ENCODE measurements at places on chromosomes 1 and 21. TPM values are rescaled to one million over a fixed set of nuclear protein-coding genes. Genes with fewer than 3 reads are reported as not detected.

- H3K4me3 ChIP-seq = no peak overlapping the region
- peaks cover 39% of the 10 kb centered on the region for H3K36me3 ChIP-seq
- no peaks in the 10 kb centered on the region for H3K27me3 ChIP-seq
Measured at GRCh38 chr1:30981172-30981571, 72.6 kb upstream of the SDC3 start.

DNA sequence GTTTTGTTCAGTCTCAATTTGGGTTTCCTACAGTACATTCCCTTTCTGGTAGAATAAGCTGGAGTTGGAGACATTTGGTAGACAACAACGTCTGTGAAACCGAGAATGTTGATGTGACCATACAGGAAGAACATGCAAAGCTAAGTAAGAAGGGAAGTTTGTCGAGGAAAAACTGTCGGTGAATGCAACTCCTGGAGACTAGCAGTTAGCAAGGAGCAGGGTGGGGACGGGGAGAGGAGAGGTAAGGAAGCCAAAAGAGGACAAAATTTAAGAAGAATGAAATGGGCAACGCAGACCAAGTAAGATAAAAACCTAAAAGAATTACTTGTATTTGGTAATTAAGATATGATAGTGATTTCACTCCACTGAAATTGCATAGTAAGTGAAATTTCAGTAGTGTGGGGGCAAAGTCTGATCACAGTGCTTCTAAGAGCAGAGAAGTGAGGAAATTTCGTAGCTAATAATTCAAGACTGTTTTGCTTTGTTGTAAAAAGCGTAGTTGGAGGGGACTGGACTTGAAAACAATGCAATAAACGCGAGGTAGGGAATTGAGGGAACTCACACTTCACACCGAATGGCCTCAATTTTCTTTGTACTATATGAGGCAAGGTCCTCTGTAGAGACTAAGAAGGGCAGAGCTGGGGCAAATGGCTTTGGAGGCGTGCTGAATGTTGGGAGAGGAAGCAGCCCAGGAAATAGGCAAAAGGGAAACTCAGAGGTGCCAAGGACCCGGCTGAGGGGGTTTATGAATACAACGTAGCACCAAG, 787 bp upstream of the GIPC2 start:
- no peak overlapping the region for H3K27ac ChIP-seq
- no peak for DNase-seq
- H3K36me3 ChIP-seq = no peaks in the 10 kb centered on the region
- no peak overlapping the region for H3K4me3 ChIP-seq
- H3K4me1 ChIP-seq = peaks cover 10% of the 10 kb centered on the region
- peaks cover 17% of the 10 kb centered on the region for H3K27me3 ChIP-seq

DNA sequence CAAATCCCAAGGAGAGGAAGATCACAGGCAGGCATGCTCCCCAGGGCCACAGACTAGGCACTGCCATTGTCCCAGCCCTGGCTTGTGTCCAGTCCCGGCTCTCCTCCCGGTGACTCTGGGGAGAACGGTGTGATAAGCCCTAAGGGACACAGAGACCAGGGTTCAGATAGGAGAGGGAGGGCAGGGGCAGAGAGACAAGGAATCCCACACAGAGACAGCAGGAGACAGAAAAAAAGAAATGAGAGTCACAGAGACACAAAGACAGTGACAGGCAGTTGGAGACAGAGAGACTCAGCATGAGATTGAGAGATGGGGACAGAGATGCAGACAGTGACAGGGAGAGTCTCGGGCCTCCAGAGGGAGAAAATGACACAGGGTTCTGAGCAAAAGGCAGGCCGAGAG, 361 bp downstream of the INSRR start:
- H3K27ac ChIP-seq = no peak overlapping the region
- peaks cover 25% of the 10 kb centered on the region for H3K4me1 ChIP-seq
- no peaks in the 10 kb centered on the region for H3K36me3 ChIP-seq
- no peak overlapping the region for H3K4me3 ChIP-seq
- no peak for DNase-seq
- H3K27me3 ChIP-seq = peaks cover 39% of the 10 kb centered on the region

The FNDC10 gene
- 3.2 TPM for total RNA-seq

- no peaks in the 10 kb centered on the region for H3K4me1 ChIP-seq
- no peak overlapping the region for H3K27ac ChIP-seq
- no peak overlapping the region for H3K4me3 ChIP-seq
- no peak for DNase-seq
- H3K36me3 ChIP-seq = no peaks in the 10 kb centered on the region
- H3K27me3 ChIP-seq = no peaks in the 10 kb centered on the region
Measured at GRCh38 chr1:67951014-67951413, 99.4 kb downstream of the DIRAS3 start.

The FCRL4 gene
- total RNA-seq = not detected

The ERG gene
- total RNA-seq = not detected

- no peak overlapping the region for H3K4me3 ChIP-seq
- no peaks in the 10 kb centered on the region for H3K36me3 ChIP-seq
- H3K27ac ChIP-seq = no peak overlapping the region
- peaks cover 17% of the 10 kb centered on the region for H3K27me3 ChIP-seq
Measured at GRCh38 chr1:66532214-66532613, 1.7 kb upstream of the SGIP1 start.

DNA sequence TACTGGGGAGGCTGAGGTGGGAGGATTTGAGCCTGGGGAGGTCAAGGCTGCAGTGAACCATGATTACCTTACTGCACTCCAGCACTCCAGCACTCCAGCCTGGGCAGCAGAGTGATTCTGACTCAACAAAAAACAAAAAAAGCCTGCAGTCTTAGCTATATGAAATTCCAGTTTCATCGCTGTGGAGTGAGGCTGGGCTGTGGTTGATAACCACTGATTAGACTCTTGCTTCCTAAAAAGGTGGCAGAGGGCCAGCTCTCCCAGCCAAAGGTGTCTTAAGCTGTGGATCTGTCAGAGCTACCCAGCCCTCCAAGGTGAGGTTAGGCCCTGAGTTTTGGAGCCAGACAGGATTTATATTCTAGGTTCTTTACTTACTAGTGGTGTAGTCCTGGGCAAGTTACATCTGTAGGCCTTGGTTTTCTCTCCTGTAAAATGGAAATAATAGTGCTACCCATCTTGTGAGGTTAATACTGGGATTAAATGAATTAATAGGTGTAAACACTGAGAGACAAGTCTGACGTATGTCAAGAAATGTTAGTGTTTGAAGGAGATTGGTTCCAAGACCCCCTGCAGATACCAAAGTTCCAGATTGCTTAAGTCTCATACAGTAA, 35.9 kb downstream of the TMCC2 start:
- H3K36me3 ChIP-seq = no peaks in the 10 kb centered on the region
- H3K27me3 ChIP-seq = peaks cover 3% of the 10 kb centered on the region
- peaks cover 14% of the 10 kb centered on the region for H3K4me1 ChIP-seq
- H3K4me3 ChIP-seq = no peak overlapping the region

The NOTCH2 gene
- total RNA-seq = 74.7 TPM

DNA sequence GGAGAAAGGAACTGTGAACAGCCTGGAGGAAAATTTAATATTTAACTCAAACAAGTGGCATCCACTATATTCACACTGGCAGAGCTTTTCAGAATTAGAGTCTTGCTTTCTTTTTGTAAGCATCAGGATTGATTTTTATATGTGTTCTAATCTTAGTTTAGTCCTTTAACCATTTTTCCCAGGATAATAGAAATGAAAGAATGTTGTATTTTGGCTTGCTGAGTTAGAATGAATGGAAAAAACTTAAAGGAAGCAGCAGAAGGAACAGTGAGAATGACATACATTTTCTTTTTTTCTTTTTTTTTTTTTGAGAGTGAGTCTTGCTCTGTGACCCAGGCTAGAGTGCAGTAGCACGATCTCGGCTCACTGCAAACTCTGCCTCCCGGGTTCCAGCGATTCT, 53.0 kb downstream of the ZC3H11B start:
- no peak for DNase-seq
- H3K4me3 ChIP-seq = no peak overlapping the region
- no peak overlapping the region for H3K27ac ChIP-seq
- H3K36me3 ChIP-seq = no peaks in the 10 kb centered on the region
- H3K27me3 ChIP-seq = no peaks in the 10 kb centered on the region

DNA sequence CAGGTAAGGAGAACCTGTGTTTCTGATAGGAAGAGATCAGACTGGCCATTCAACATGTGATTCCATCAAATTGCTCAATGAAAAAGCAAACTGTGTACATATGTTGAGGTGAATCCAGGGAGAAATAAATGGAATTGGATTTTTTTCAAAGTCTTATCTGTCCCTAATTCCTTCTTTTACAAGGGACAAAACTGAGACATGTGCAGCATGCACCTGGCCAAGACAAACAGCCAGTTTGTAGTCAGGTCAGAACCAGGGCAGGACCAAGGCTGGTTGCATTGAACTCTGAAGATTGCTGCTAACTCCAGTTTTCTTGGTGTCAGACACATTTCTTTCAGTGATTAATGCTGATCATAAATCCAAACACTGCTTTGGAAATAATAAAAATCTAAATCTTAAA, 69.6 kb upstream of the CCDC190 start:
- DNase-seq = no peak
- H3K4me1 ChIP-seq = no peaks in the 10 kb centered on the region
- H3K27me3 ChIP-seq = no peaks in the 10 kb centered on the region
- H3K27ac ChIP-seq = no peak overlapping the region

The VWA1 gene
- total RNA-seq = not detected

The RAB42 gene
- not detected for total RNA-seq

- no peaks in the 10 kb centered on the region for H3K36me3 ChIP-seq
- no peak overlapping the region for H3K4me3 ChIP-seq
- H3K27ac ChIP-seq = peak overlapping the region; percentile 81
- H3K4me1 ChIP-seq = peaks cover 50% of the 10 kb centered on the region
- no peaks in the 10 kb centered on the region for H3K27me3 ChIP-seq
- peak; percentile 80 for DNase-seq
Measured at GRCh38 chr1:198167436-198167934, 10.7 kb downstream of the NEK7 start.

- no peaks in the 10 kb centered on the region for H3K36me3 ChIP-seq
- H3K27me3 ChIP-seq = no peaks in the 10 kb centered on the region
- H3K4me1 ChIP-seq = no peaks in the 10 kb centered on the region
Measured at GRCh38 chr1:221594576-221594975, 147.3 kb downstream of the DUSP10 start.

- H3K4me3 ChIP-seq = no peak overlapping the region
- no peaks in the 10 kb centered on the region for H3K27me3 ChIP-seq
- no peak overlapping the region for H3K27ac ChIP-seq
- no peaks in the 10 kb centered on the region for H3K36me3 ChIP-seq
- no peak for DNase-seq
Measured at GRCh38 chr1:248733566-248733965, 22.0 kb downstream of the LYPD8 start.

GRCh38 chr21:29550205-29550604, 251.5 kb downstream of the BACH1 start:
- DNase-seq = no peak
- H3K36me3 ChIP-seq = no peaks in the 10 kb centered on the region
- H3K27ac ChIP-seq = no peak overlapping the region
- H3K4me1 ChIP-seq = no peaks in the 10 kb centered on the region
- no peak overlapping the region for H3K4me3 ChIP-seq

The RBBP4 gene
- total RNA-seq = 241 TPM

GRCh38 chr1:15515022-15515663, 8.9 kb downstream of the CASP9 start:
- H3K4me3 ChIP-seq = no peak overlapping the region
- DNase-seq = no peak
- no peak overlapping the region for H3K27ac ChIP-seq
- no peaks in the 10 kb centered on the region for H3K4me1 ChIP-seq
- H3K36me3 ChIP-seq = peaks cover 10% of the 10 kb centered on the region

The TNFRSF8 gene
- 1.7 TPM for total RNA-seq

The MYOG gene
- not detected for total RNA-seq

GRCh38 chr1:47184822-47185677, 4.8 kb downstream of the PDZK1IP1 start:
- peaks cover 5% of the 10 kb centered on the region for H3K27me3 ChIP-seq
- H3K36me3 ChIP-seq = no peaks in the 10 kb centered on the region
- H3K4me1 ChIP-seq = no peaks in the 10 kb centered on the region
- no peak overlapping the region for H3K27ac ChIP-seq
- DNase-seq = peak; percentile 9

- H3K4me1 ChIP-seq = peaks cover 5% of the 10 kb centered on the region
- no peaks in the 10 kb centered on the region for H3K27me3 ChIP-seq
- H3K27ac ChIP-seq = peak overlapping the region; percentile 84
- H3K36me3 ChIP-seq = no peaks in the 10 kb centered on the region
- no peak for DNase-seq
Measured at GRCh38 chr1:72283022-72283306, 625 bp upstream of the NEGR1 start.

The HSPA6 gene
- total RNA-seq = 5.8 TPM

The KRTAP12-1 gene
- not detected for total RNA-seq

DNA sequence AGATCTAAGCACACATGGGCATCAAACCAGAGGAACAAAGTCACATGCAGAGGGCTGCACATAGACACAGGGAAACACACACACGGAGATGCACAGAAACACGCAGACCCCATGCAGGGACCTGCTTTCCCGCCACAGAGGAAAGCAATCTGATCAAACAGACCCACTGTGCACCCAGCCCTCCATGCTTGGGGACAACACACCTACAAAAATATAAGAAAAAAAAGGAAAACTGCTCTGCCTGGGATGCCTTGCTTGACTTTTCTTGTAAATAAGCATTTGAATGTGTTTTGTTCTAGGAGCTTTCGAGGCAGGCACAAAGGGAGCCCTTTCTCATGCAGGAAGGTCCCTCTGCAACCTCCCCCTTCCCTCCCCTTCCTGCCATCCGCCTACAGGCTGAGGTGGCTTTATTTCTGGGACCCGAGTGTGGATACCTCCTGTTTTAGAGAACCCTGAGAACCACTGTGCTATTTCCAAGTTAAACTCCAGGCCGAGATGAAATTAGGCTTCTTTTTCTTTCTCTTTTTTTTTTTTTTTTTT, 3.5 kb upstream of the ICMT start:
- H3K4me1 ChIP-seq = peaks cover 14% of the 10 kb centered on the region
- no peak overlapping the region for H3K4me3 ChIP-seq
- H3K27ac ChIP-seq = no peak overlapping the region
- peaks cover 31% of the 10 kb centered on the region for H3K27me3 ChIP-seq

The F5 gene
- total RNA-seq = 0.02 TPM

DNA sequence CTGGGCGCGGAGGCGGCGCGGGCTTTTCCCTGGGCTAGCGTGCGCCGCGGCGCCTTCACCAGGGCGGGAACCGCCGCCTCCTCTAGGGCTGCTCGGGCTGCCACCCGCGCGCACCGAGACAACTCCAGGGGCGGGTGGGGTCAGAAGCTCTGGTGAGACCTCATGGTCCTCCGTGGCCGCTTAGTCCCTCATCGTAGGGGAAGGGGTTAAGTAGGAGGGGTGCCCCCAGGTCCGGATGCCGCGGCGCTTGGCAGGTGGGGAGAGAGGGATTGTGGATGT, 559 bp downstream of the SERTAD4 start:
- peak overlapping the region; percentile 10 for H3K4me3 ChIP-seq
- H3K4me1 ChIP-seq = peaks cover 14% of the 10 kb centered on the region
- peaks cover 31% of the 10 kb centered on the region for H3K27me3 ChIP-seq
- H3K36me3 ChIP-seq = no peaks in the 10 kb centered on the region
- DNase-seq = no peak

Measured in natural killer cell (primary cell).